ENCODE measurements at places on chromosomes 11 and 22. TPM values are rescaled to one million over a fixed set of nuclear protein-coding genes. Genes with fewer than 3 reads are reported as not detected.

DNA sequence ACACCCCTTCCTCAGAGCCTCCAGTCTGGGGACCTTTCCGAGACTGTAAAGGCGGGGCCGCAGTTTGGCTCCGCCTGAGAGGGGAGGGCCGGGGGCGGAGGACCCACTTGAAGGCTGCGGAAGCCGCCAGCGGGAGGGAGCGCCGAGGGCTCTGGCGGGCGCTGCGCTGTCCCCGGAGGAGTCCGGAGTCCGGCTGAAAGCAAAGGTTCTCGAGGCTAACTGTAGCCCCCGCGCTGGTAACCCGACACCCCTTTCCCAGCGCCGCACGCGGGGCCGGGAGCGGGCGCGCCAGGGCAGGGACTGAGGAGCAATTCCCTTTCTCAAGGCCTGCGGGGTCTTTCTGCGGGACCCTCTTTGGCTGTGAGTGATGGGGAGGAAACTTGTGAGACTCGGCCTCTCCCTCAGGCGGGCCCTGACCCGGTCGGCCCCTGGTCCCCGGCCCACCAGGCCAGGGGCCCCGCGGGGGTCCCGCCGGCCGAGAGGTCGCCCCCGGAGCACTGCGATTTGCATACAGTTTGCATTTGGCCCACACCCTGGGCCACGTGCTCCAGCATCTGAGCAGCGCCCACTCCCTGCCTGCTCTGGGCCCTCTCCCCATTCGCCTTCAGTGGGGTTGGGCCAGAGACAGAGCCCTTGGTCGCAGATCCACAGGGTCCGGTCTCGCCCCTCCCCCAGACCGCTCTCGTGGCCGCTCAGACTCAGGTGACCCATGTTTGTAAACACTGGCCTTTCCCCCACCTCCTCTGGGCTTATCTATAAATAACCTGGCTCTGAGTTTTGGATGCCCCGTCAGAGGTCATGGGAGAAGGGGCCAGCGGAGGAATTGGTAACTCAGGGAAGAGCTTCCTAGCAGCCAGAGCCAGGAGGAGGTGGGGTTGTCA lies 519 bp upstream of the ART5 start:
- peak; percentile 99 for DNase-seq

The FAM227A gene
- total RNA-seq = 3.8 TPM

The IL18 gene
- not detected for total RNA-seq

- no peak for DNase-seq
Observed at GRCh38 chr11:62256281-62256680, 13.7 kb upstream of the SCGB2A2 start.

- DNase-seq = no peak
Observed at GRCh38 chr22:32364210-32364609, 6.5 kb downstream of the RFPL3 start.

All from H7 (cell line).